Natural killer cell treated with Interleukin-12 subunit alpha and Interleukin-12 subunit beta and Interleukin-15 and Interleukin-18, amount 100 ng/mL, for 72 hours (primary cell): ENCODE measurements at places on chromosomes 6 and 20. TPM values are rescaled to one million over a fixed set of nuclear protein-coding genes. Genes with fewer than 3 reads are reported as not detected.

- H3K27me3 ChIP-seq, result peaks cover 68% of the 10 kb centered on the region
- H3K36me3 ChIP-seq, result peaks cover 9% of the 10 kb centered on the region
- peak overlapping the region; percentile 53 for H3K4me3 ChIP-seq
- peak overlapping the region; percentile 76 for H3K27ac ChIP-seq
Measured at GRCh38 chr6:27553123-27553904, 80.4 kb upstream of the ZNF184 start.

DNA sequence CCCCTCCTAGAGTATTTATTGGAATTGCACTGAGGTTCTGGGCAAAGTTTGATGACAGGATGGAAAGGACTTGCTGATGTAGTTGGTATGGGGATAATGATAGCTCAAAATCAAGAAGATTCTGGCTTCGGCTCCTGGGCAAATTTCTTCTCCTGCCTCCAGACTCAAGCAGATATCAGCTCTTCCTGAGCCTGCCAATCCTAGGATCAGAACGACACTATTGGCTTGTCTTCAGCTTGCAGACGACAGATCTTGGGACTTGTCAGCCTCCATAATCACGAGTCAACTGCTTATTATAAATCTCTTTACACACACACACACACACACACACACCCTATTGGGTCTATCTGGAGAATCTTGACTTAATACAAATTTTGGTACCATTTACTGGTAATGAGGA, 131.1 kb downstream of the PREX1 start:
- H3K36me3 ChIP-seq, result peaks cover 45% of the 10 kb centered on the region
- no peak overlapping the region for H3K4me3 ChIP-seq
- no peak for DNase-seq
- no peaks in the 10 kb centered on the region for H3K27me3 ChIP-seq
- H3K4me1 ChIP-seq, result peaks cover 55% of the 10 kb centered on the region

DNA sequence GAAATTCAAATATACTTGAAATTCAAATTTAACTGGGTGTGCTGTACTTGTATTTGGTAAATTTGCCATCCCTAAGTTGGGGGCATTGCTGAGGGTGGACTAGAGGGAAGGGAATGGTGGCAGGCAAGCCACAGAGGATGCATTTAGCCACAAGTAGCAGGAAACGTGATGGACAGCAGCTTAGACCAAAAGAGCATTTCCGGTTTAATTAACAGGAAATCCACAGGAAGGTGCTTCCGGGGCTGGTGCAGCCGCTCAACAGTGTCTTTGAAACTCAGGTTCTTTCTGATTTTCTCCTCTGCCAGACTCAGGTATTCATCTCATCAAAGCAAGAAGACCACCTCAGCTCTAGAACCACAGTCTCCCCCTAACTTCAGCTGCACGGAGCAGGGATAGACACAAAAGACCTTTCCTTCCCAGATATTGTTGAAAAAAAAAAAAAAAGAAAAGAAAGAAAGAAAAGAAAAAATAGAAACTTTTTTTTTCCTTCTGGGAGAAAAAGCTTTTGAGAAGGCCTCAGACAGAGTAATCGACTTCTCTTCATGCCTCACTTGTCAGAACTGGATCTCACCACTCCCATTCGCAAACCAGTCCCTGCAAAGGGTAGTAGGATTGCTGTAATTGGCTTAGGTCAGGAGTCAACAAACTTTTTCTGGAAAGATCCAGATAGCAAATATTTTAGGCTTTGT, 8.0 kb upstream of the BCAS1 start:
- peak overlapping the region; percentile 76 for H3K27ac ChIP-seq
- H3K27me3 ChIP-seq, result no peaks in the 10 kb centered on the region
- peak overlapping the region; percentile 67 for H3K4me3 ChIP-seq
- no peaks in the 10 kb centered on the region for H3K36me3 ChIP-seq
- peaks cover 37% of the 10 kb centered on the region for H3K4me1 ChIP-seq
- peak; percentile 64 for DNase-seq

DNA sequence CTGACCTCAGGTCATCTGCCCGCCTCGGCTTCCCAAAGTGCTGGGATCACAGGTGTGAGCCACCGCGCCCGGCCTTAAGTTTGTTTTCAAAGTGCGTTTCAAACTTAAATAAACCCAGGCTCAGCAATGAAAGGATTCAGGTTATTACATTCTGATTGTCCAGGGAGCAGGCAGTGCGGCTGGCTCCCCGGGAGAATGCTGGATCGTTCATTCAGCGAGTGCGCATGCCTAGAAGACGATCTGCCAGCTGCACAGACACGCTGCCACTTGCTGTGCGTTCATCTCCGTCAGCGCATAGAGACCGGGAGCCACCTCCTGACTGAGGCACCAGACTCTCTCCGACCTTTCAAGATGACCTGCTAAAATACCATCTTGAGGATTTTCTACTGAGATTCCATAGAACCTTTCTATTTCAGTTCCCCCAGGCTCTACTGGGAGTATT, 163.9 kb upstream of the ZNF217 start:
- no peaks in the 10 kb centered on the region for H3K36me3 ChIP-seq
- H3K27ac ChIP-seq, result no peak overlapping the region
- peaks cover 4% of the 10 kb centered on the region for H3K27me3 ChIP-seq
- H3K4me3 ChIP-seq, result no peak overlapping the region

GRCh38 chr6:46549155-46549554, 57.9 kb upstream of the RCAN2 start:
- no peaks in the 10 kb centered on the region for H3K36me3 ChIP-seq
- no peak overlapping the region for H3K27ac ChIP-seq
- no peak overlapping the region for H3K4me3 ChIP-seq
- peaks cover 21% of the 10 kb centered on the region for H3K27me3 ChIP-seq
- no peaks in the 10 kb centered on the region for H3K4me1 ChIP-seq

Gene EPPIN
- total RNA-seq, result not detected

GRCh38 chr20:3798908-3799248, 2.8 kb downstream of the CDC25B start:
- H3K27me3 ChIP-seq, result no peaks in the 10 kb centered on the region
- peaks cover 10% of the 10 kb centered on the region for H3K36me3 ChIP-seq
- H3K4me1 ChIP-seq, result peaks cover 37% of the 10 kb centered on the region

GRCh38 chr6:89655122-89655521, 16.6 kb upstream of the LYRM2 start:
- H3K27ac ChIP-seq, result no peak overlapping the region
- no peak overlapping the region for H3K4me3 ChIP-seq
- H3K36me3 ChIP-seq, result peaks cover 40% of the 10 kb centered on the region
- no peaks in the 10 kb centered on the region for H3K4me1 ChIP-seq
- DNase-seq, result no peak

DNA sequence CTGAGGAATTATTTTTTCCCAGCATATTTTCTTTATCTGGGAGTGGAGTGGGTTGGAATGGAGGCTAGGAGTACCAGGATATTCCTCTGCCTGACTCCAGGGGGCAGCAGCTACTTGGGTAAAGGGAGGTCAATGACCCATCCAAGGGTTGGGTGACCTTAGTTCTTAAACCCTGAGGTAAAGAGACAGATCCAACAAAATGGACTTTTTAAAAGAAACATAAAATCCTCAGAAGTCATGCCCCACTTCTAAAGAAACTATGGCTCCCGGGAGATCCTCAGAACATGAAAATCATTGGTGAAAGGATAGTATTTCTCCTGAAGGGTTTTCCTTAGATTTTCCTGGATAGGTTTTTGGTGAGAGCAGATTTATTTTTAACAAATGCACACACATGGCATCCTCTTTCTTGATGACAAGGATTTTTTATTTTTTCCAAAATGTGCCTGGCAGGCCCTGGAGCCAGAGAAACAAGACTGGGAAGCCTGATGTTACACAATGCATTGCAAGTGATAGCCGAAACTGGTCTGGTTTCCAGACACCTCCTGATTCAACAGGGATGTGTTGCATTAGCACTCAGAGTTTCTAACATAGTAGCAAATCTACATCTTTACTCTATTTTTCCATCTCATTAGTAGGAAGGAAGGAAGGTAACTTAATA, 240.9 kb upstream of the BTBD3 start:
- no peaks in the 10 kb centered on the region for H3K36me3 ChIP-seq
- H3K27me3 ChIP-seq, result no peaks in the 10 kb centered on the region
- no peak overlapping the region for H3K27ac ChIP-seq
- no peaks in the 10 kb centered on the region for H3K4me1 ChIP-seq
- DNase-seq, result no peak
- H3K4me3 ChIP-seq, result no peak overlapping the region

DNA sequence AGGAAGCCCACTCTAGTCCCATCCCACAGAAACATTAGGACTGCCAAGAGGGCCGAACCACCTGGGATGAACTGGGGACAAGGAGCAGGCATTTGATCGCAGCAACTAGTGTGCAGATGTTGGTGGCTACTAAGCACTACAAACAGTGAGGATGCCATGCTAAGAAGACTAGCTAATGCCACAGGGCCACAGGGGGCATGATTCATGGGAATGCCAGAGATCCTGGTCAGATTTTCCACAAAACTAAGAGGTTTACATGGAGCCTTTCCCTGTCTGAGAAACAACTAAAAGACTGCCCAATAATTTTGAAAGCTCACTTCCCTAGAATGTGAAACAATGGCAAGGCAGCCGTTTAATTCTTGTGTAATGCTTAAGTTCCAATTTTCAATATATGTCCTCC, 375.9 kb upstream of the PTCHD4 start:
- H3K27me3 ChIP-seq, result no peaks in the 10 kb centered on the region
- no peak overlapping the region for H3K27ac ChIP-seq
- no peak for DNase-seq
- H3K36me3 ChIP-seq, result no peaks in the 10 kb centered on the region
- H3K4me1 ChIP-seq, result no peaks in the 10 kb centered on the region

DNA sequence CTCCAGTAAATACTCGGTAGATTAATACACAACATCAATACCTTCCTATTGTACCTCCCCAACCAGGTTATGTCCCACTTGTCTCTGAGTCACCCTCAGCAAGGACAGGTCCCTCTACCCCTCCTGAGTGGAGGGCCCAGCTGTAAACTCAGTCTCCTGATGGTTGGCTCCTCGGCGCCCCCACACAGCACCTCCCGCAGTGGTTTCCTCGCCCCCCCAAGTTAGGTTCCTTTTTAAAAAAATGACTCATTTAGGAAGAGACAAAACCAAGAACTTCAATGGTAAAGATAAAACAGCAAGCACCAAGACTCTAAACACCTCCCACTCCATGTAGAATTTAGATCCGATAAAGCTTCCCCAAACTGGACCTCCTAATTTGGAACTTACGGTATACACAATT, 83.5 kb downstream of the TRERF1 start:
- no peaks in the 10 kb centered on the region for H3K27me3 ChIP-seq
- no peaks in the 10 kb centered on the region for H3K36me3 ChIP-seq
- DNase-seq, result peak; percentile 69
- peak overlapping the region; percentile 81 for H3K4me3 ChIP-seq

Gene IL17F
- total RNA-seq, result 56.3 TPM

- H3K4me1 ChIP-seq, result peaks cover 26% of the 10 kb centered on the region
- H3K27ac ChIP-seq, result peak overlapping the region; percentile 44
- H3K4me3 ChIP-seq, result peak overlapping the region; percentile 95
- DNase-seq, result peak; percentile 74
Measured at GRCh38 chr6:37698264-37699137, 818 bp upstream of the MDGA1 start.

GRCh38 chr20:32995802-32996201, 8.4 kb downstream of the SUN5 start:
- DNase-seq, result no peak
- no peaks in the 10 kb centered on the region for H3K36me3 ChIP-seq
- H3K4me3 ChIP-seq, result no peak overlapping the region
- H3K27ac ChIP-seq, result no peak overlapping the region
- H3K27me3 ChIP-seq, result peaks cover 7% of the 10 kb centered on the region

DNA sequence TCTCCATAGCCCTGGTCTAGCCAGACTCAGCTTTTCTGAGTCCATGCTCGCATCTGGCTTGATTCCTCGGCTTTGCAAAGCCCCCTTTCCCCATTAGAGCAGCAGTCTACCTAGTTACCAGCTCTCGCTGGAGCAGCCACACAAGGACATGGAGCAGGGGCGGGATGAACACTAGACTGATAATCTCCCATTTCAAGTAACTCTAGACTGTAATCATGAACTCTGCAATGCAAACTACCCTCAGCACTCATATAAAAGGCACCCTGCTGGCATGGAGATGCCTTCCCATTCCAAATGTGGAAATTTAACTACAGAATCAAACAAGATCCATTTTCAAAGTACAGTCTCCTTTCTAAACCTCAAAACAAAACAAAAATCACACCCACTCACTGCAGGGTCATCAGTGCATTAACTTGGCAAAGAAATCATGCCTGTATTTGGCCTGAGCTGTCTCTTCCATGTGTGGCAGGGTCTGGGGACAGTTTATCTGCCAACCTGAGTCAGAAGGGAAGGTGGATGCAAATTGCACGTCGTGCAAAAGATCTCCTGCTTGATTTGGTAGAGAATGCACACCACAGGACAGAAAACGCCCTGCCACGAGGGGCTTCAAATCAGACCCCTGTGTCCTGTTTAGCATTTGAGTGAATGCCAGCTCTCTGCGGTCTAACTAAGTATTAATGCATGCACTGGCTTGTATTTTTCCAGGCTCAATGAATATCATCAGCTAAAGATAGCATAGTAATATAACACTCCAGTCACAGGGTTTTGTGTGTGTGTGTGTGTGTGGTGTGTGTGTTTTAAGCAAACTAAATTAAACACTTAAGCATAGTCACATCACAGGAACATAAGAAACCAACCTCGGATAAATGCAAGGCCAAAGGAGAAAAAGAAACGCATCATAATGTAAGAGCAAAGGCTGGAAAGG, 85.3 kb downstream of the MYLK4 start:
- DNase-seq, result no peak
- H3K27me3 ChIP-seq, result peaks cover 8% of the 10 kb centered on the region
- no peak overlapping the region for H3K4me3 ChIP-seq
- H3K27ac ChIP-seq, result no peak overlapping the region
- no peaks in the 10 kb centered on the region for H3K36me3 ChIP-seq

DNA sequence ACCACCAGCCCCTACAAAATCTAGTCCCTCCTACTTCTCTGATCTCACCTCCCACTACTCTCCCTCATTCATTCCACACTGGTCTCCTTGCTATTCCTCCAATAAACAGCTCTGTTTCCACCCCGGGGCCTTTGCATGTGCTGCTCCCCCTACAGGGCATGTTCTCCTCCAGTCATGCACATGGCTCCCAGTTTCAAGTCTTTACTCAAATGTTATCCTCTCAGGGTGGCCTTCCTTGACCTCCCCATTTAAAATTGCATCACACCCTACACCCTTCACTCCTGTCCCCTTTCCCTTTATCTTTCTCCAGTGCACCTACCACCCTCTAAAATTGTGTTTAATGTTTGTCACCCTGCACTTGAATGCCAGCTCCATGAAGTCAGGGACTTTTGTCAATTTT, 174.5 kb downstream of the MRPL14 start:
- no peak overlapping the region for H3K27ac ChIP-seq
- no peaks in the 10 kb centered on the region for H3K4me1 ChIP-seq
- peaks cover 13% of the 10 kb centered on the region for H3K27me3 ChIP-seq
- H3K36me3 ChIP-seq, result peaks cover 6% of the 10 kb centered on the region
- no peak overlapping the region for H3K4me3 ChIP-seq
- no peak for DNase-seq

DNA sequence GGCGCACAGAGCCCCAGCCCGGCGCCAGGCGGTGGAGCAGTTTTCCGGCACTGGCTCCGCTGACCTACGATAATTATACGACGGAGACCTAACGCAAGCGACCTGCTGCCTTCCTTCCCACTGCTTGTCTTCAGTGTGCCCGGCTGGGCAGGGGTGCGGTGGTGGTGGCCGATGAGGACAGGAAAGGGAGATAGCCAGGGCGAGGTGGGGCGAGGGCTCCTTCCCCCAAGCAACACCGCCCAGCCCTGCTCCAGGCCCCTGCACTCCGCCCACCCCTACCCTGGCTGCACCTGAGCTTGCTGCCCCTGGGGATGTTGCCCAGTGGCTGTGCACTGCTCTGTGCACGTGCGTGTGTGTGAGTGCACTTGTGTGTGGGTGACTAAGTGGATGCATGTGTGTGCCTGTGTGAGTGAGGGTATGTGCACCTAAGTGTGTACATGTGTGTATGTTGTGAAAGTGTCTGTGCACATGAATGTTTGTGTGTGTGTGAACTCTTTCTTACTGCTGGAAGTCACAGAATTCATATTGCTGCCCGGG, 42.6 kb upstream of the IRF4 start:
- H3K27ac ChIP-seq, result no peak overlapping the region
- H3K4me3 ChIP-seq, result no peak overlapping the region
- peaks cover 4% of the 10 kb centered on the region for H3K4me1 ChIP-seq
- no peak for DNase-seq
